ENCODE measurements at places on chromosomes 11 and 22.

GRCh38 chr22:28799606-28800307, 612 bp downstream of the XBP1 start:
- peak; percentile 79 for DNase-seq

DNA sequence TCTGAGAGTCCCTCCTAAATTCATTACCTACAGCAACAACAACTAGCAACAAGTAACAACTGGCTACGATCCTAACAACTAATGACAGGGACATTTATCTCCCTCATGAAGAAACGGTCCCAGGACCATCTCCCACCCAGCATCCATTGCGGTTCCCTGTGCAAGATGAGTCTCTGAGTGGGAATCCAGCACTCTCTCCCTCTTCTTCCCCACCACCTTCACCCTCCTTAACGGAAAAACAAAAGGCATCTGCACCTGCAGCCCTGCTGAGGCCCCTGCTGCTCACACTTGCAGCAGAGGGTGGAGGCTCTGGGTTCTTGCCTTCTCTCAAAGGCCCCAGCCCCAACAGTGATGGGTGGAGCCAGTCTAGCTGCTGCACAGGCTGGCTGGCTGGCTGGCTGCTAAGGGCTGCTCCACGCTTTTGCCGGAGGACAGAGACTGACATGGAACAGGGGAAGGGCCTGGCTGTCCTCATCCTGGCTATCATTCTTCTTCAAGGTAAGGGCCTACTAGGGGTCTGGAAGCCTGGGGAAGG, at the start of gene CD3G:
Gene CD3G, plus strand, starts transcription at position 364 of the 535 bp plus-strand sequence. Its CDS starts 80 bp downstream, at position 444.
- DNase-seq: no peak

DNA sequence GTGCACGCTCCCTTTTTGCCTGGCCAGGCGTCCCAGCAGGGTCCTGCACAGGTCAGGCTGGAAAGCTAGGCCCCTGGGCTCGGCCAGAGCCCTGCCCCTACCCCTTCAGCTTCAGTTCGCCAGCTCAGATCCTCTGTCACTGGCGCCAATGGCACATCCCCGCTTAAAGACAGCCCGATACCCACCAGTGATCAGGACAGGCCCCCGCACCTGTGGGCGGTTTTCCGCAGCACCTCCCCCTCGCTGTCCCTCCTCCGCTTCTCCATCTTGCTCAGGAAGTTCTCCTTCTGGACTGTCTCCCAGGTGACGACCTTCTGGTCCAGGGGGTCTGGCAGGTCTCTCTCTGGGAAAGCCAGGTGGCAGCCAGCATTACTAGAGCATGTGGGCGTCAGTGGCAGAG, 5.9 kb downstream of the TSSC4 start:
- no peak for DNase-seq

- DNase-seq: no peak
Observed at GRCh38 chr11:93571612-93572011, 28.4 kb upstream of the SMCO4 start.

GRCh38 chr11:69711822-69712801, 8.3 kb upstream of the FGF19 start:
- DNase-seq: no peak

DNA sequence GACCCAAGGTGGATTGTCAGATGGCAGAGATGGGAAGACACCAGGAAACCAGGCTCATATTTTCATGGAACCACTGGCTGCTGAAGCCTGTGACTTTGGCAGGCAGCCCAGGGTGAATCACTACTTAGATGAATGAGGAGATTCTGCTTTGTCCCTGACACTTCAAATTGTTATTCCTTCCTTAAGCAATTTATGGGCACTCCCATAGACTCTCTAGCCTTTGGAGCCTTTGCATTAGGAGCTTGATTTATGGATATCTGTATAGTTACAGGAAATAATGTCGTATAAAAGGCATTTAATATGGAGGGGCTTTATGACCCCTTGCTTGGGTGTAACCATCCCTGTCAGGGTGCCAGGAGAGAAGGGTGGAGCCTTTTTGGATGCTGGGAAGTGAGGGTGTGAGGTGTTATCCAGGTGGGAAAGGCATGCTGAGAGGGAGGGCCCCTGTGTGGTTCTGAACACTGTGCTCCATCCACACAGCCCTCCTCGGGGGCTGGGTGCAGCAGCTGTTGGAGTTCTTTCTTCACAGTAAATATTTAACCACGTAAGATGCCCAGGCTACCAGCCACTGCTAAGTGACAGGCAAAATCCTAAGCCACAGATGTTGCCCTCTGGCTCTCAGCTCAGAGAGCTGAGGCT, 35.3 kb downstream of the IL18 start:
- DNase-seq: peak; percentile 22

DNA sequence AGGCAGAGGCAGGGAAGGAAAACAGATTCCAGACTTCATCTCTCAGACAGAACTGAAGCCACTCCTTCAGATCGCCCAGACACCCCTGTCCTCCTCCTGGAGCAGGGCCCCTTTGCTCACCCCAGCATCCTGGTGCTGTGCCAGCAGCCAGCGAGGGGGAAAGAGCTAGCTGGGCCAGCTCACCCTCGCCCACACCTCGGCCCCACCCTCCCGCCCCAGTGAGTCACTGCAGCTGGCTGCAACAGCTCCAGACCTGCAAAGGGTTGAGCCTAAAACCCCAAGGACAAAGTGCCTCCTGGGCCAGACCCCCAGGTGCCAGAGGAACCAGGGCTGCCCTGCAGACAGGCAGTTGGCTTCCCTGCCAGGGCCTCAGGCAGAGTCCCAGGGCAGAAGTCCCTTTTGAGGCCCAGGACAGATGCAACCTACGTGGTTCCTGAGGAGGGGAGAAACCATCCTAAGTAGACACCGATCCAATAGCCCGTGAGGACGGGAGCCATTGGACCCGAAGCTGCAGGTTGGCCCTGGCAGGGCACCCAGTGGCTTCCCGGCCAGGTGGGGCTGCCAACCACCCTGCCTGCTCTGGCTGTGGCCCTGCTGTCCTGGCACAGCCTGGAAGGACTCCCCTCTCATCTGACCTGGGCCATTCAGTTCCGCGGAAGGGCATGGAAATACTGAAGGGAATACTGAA, 7.2 kb downstream of the AHNAK start:
- peak; percentile 80 for DNase-seq

DNA sequence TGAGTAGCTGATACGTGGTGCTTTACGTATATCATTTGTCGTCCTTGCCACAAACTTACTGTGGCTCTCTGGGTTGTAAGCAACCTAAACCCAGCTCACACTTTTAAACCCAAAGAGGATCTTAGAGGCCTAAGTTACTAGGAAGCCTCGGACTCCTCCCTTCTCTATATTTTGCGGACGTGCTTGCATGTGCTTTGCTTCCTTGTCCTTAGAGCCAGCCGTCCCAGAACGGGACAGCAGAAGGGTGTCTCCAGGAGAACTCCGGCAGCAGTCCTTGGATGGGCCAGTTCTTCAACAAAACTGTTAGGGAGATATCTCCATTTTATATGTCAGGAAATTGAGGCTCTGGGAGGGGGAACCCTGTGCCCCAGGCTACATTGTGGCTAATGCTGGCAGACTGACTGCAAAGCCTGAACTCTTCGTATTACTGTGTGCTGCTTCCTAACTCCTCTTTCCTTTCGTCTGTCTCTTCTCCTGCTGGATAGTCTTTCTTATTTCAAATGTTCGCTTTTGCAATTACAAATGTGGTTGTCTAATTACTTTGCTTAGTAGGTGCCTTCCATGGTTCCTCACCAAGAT, 33.8 kb downstream of the TNRC6B start:
- no peak for DNase-seq

- DNase-seq: no peak
Observed at GRCh38 chr11:75931124-75931523, 116.1 kb downstream of the UVRAG start.
